Caudate nucleus (tissue), 63 donors: ENCODE measurements at places on chromosomes 6 and 20.

- no peak for DNase-seq
Observed at GRCh38 chr6:101830501-101831031, 437.1 kb downstream of the GRIK2 start.

GRCh38 chr20:53227523-53227922 lies 255.4 kb downstream of the TSHZ2 start:
- DNase-seq: no peak

DNA sequence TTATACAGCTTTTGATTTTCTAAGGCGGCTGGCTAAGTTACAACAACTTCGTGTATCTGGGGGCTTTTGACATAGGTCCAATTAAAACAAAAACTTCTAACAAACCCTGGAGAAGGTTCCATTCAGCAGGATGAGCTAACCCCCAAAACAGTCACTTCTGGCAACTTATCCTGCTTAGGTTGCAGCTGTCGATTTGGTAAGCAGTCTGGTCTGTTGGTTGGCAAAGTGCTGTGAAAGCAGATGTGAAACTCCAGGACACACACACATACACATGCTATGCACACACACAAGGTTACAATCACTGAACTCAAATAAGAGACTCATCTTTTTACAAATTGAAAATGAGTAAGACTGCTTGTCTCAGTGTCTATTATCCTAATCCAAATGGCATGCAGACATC lies 119.0 kb upstream of the STMND1 start:
- no peak for DNase-seq

DNA sequence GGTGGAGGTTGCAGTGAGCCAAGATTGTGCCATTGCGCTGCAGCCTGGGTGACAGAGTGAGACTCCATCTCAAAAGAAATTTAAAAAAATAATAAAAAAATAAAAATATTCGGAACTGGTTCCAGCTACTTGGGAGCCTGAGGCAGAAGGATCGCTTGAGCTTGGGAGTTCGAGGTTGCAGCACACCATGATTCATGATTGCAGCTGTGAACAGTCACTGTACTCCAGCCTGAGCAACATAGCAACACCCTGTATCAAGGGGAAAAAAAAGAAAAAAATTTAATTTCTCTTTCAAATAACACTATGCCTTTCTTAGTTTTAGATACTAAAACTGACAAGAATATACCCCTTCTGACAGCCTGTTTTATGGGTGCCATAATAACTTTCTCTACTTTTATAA lies 10.5 kb downstream of the KDM1B start:
- DNase-seq: no peak

DNA sequence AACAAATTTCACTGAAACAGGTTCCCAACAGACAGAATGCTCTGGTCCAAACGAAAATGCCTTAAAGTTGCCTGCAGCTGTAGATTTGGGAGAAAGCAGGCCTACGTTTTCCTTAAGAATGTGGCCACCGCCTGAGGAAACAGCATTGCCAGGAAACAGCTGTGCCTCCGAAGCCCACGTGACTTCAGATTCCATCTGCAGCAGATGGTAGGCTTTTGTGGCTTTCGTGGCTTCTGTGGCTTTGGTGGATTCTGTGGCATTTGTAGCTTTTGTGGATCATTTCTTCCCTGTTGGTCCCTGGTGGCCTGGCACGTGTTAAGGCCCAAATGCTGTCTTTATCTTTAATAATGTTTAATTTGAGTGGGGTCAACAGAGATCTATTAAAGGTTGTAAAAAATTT lies 222.9 kb downstream of the TTLL2 start:
- no peak for DNase-seq

DNA sequence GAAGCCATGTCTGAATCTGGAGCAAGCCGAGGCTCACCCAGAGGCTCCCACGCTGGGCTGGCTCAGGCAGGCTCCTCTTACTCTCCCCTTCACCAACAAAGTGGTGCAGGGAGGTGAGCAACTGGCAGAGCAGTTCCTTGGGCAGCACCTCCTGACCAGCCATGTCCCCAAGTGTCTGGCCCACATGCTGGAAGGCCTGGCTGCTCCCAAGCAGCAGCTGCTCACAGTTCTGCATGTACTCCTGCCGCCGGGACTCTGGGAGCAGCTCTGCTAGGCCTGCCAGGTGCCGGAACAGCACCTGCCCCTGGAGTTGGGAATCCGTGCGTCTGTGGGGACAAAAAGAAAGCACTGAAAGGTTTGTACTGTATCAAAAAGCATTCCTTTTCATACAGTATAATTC lies 57.1 kb upstream of the LYRM2 start:
- DNase-seq: no peak

DNA sequence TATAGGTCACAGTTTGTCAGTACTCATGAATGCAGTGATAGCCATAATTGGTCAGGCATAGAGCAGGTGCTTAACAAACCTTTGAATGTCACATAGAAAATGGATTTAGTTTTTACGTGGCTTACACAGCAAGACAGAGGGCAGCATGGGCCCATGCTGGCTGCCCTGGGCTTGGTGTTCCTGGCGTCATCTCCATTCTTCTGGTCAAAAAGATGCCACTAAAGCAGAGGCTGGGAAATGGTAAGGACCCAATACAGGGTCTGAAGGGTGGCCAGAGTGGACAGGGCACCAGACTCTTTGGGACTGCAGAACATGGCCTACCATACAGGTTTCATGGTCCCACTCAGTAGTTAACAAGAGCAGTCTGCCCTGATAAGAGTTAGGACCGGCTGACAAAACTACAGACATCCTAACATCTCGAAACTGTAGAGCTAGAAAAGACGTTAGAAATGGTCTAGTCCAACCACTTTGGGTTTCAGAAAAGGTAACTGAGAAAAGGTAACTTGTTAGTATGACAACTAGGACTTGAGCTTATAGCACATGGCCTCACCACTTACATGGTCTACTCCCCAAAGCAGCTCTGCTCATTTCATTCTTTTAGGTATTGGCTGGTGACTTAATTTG lies 22.6 kb downstream of the HEBP2 start:
- no peak for DNase-seq

DNA sequence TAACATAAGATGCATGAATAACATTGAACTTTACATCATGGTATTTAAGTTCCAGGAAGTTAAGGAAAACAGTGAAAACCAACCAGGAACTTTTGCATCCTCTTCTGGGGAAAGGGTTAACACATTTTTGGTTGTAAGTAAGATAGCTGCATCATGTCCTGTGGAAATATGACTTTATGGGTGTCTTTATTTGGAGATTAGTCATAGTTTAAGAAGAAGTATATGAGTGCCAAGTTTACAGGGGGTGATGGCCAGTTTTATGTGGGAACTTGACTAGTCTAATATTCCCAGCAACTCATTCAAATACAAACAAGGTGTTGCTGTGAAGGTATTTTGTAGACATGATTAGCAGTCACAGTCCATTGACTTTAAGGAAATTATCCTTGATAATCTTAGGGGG lies 78.0 kb downstream of the PDE10A start:
- no peak for DNase-seq

GRCh38 chr6:169575365-169575764 lies 126.5 kb downstream of the WDR27 start:
- DNase-seq: no peak

GRCh38 chr6:96837081-96837971 lies at the start of gene GPR63:
Gene GPR63, minus strand, starts transcription at chr6:96837477. Its CDS starts 37,746 bp downstream, at chr6:96799731.
- peak; percentile 12 for DNase-seq

- no peak for DNase-seq
Observed at GRCh38 chr6:68080074-68080473, 555.0 kb upstream of the ADGRB3 start.

DNA sequence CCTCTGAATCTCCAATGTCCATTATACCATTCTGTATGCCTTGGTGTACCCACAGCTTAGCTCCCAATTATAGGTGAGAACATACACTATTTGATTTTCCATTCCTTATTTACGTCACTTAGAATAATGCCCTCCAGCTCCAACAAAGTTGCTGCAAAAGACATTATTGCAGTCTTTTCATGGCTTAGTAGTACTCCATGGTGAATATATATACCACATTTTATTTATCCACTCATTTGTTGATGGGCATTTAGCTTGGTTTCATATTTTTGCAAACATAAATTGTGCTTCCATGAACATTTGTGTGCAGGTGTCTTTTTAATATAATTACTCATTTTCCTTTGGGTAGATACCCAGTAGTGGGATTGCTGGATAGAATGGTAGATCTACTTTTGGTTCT lies 374.1 kb upstream of the HTR1E start:
- DNase-seq: no peak

GRCh38 chr20:30487947-30488926 lies 769.2 kb upstream of the DEFB115 start:
- DNase-seq: no peak
